ENCODE measurements at places on chromosomes 2 and 18. TPM values are rescaled to one million over a fixed set of nuclear protein-coding genes. Genes with fewer than 3 reads are reported as not detected.

The ITGA6 gene
- 38.9 TPM for total RNA-seq

The TUBA3D gene
- total RNA-seq: 4.0 TPM

The ERMN gene
- total RNA-seq: not detected

The TPO gene
- 11.8 TPM for total RNA-seq

The PFN4 gene
- 1.0 TPM for total RNA-seq

The SPC25 gene
- 0.24 TPM for total RNA-seq

The ADRA2B gene
- total RNA-seq: 5.5 TPM

The BCL11A gene
- total RNA-seq: 16.9 TPM

The CAPN14 gene
- total RNA-seq: 0.16 TPM

The ANKRD30BL gene
- not detected for total RNA-seq

The C2orf81 gene
- 1.1 TPM for total RNA-seq

The SERPINE2 gene
- total RNA-seq: 91.5 TPM

The MPP4 gene
- not detected for total RNA-seq

The COX5B gene
- 992 TPM for total RNA-seq

The TMEM18 gene
- 8.8 TPM for total RNA-seq

The ZNF385B gene
- total RNA-seq: 6.7 TPM

The FOXD4L1 gene
- not detected for total RNA-seq

The DNAJC5G gene
- 1.6 TPM for total RNA-seq

The LIPG gene
- total RNA-seq: 1.7 TPM

DNA sequence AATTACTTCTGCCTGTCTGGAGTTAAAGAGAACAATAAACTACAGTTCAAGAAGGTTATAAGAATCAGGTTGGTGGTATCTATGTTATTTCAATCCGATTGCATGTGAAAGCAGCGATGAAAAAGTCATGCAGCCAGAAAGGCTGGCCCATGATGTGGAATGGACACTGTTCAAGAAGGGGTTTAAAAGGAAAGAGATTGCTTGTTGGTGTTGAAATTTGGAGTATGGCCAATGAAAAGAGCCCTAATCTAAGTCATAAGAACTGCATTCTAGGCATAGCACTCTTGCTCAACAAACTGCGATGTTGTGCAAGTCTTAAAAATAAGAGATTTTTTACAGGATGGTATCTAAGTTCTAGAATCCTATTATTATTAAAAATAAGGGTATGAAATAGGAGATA lies 61.3 kb downstream of the EFEMP1 start:
- no peak for DNase-seq

GRCh38 chr2:156852681-156853080 lies 404.8 kb upstream of the GALNT5 start:
- DNase-seq: no peak

GRCh38 chr2:237448626-237449025 lies 34.7 kb upstream of the COL6A3 start:
- DNase-seq: no peak

- no peak for DNase-seq
Measured at GRCh38 chr2:56127010-56127409, 56.8 kb upstream of the CCDC85A start.

- DNase-seq: no peak
Measured at GRCh38 chr2:152445791-152446201, 110.8 kb downstream of the FMNL2 start.

DNA sequence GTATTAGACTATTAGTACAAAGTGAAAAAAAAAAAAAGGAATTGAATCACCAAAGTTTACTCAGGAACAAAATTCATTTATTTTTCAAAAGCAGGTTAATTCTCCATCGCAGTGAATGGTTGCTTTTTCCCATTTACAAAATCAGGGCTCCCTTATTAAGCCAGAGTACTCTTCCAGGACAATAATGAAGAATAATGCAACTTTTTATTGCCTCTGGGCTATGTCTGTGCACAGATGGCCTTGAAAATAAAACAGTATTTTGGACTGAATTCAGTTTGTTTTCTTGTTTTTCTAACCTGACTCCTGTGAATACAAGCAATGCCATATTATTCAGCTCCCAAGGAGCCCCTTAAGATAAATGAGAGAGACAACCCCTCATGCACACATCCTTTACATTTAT lies 246.8 kb downstream of the KCNS3 start:
- no peak for DNase-seq

DNA sequence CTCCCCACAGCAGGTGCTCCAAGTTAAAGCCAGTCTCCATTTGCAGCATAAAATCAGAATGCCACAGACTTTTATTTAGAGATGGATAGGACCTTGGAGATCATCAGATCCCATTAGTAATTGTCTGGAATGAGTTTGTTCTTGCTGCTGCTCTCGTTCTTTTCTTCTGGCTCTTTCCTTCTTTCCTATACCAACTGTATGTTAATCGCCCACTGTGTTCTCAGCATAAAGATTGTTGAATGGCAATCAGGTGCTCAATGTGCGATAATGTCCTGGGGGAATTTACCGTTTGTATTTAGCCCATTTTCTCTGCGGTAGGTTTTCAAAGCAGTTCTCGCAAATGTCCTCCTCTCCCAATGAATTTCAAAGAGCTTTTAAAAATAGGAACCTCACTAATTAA lies 3.3 kb downstream of the GPR39 start:
- DNase-seq: no peak

- no peak for DNase-seq
Measured at GRCh38 chr2:96163415-96163767, 18.2 kb upstream of the DUSP2 start.

GRCh38 chr2:102005989-102006885 lies 14.5 kb downstream of the IL1R2 start:
- DNase-seq: no peak

DNA sequence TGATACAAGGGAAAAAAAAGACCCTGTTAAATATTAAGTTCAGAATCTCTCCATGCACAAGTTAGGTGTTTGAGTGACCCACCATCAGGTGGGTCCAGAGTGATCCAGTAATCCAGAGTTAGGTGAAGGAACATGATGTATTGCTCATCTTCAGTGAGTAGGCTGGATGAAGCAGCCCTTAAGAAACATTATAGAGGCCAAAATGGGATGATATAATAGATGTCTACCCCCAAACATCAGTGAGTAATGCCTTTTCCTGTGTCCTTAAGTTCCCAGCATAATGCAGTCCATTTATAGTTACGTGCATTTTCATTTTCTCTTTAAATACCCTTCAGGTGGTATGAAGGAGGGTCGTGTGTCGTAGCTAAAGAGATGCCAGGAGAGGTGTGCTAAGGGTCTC lies 89.6 kb downstream of the MAP4K4 start:
- no peak for DNase-seq

DNA sequence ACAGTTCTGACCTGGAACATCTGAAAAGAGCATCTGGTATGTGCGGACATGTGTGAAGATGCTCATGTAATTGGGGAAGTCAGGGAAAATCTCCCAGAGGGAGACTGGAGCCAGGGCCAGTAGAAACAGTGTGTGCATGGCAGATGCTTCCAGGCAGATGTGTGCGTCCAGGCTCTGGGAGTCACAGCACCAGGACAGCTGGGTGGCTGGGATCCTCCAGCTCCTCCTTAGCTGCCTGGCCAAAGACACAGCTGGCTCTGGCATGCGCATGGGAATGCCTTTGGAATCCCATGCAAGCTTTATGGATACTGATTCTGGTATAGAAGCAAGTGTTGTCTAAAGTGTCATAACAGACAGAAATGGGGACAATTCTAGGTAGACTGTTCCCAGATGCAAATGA lies 369.7 kb downstream of the INSIG2 start:
- no peak for DNase-seq

DNA sequence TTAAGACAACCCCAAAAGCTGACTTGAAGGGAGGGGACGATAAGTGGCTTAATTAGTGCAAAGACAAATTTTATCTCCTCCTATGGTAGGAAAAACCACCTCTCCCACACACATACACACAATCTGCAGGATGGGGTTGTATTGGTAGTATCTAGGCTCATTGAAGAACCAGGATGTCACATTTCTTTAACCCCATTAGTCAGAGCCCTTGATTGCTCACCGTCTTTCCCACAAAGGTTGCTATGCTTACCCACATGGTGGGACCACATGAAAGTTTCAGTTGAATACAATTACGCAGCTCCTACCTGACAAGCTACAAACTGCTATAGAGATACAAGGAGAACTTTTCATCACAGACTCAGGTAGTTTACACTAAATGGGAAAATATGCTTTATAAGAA lies 765.0 kb upstream of the CELF4 start:
- DNase-seq: no peak

- no peak for DNase-seq
Measured at GRCh38 chr2:107027205-107027604, 141.2 kb upstream of the ST6GAL2 start.

- peak; percentile 76 for DNase-seq
Measured at GRCh38 chr2:128442891-128443302, 124.2 kb upstream of the HS6ST1 start.

- peak; percentile 72 for DNase-seq
Measured at GRCh38 chr2:239398521-239398921, 2.3 kb downstream of the HDAC4 start.

DNA sequence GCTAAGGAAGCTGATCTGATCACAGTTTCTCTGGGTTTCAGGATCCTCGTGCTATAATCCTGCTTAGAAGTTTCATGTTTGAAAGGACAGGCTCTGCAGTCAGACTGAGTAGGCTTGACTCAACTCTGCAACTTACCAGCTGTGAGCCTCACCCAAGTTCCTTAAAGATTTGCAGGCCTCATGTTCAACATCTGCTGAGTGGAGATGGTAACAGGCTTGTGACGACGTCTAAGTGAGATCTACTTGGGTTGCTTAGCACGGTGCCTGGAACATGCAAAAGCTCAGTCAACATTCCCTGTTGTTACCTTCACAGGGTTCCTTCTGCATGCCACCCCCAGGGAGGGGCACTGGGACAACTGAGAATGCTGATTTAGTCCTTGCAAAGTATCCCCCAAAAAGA lies 164.2 kb downstream of the C1D start:
- DNase-seq: no peak

GRCh38 chr2:74578408-74578807 lies 23.9 kb downstream of the DOK1 start:
- no peak for DNase-seq

DNA sequence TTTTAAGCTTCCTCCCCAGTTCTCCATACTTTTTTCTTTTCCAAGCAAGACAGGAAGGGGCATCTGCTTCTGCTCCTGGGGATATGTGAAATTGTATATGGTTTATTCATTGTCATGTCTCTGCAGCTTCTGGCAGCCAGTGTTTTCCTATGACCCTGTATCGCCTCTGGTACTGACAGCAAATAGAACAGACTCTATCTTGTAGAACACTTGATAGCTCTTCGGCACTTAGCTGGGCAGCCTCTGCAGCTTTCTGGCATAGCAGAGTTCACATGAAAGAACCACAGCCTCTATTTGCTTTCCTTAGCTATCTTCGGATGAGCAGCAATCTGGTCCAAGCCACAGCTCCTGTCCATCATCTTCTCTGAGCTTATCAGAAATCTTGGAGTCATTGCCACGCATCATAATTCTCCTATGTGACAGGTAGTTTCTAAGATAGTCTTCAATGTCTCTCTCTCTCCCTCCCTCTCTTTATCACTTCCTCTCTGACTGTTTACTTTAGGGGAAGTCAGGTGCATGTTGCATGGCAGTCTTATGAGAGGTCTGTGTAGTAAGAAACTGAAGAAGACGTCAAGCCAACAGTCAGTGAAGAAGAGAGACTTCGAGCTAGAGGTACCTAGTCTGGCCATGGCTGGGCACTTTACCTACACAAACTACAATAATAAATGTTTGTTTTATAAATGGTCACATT lies 627.7 kb upstream of the CDH2 start:
- no peak for DNase-seq

DNA sequence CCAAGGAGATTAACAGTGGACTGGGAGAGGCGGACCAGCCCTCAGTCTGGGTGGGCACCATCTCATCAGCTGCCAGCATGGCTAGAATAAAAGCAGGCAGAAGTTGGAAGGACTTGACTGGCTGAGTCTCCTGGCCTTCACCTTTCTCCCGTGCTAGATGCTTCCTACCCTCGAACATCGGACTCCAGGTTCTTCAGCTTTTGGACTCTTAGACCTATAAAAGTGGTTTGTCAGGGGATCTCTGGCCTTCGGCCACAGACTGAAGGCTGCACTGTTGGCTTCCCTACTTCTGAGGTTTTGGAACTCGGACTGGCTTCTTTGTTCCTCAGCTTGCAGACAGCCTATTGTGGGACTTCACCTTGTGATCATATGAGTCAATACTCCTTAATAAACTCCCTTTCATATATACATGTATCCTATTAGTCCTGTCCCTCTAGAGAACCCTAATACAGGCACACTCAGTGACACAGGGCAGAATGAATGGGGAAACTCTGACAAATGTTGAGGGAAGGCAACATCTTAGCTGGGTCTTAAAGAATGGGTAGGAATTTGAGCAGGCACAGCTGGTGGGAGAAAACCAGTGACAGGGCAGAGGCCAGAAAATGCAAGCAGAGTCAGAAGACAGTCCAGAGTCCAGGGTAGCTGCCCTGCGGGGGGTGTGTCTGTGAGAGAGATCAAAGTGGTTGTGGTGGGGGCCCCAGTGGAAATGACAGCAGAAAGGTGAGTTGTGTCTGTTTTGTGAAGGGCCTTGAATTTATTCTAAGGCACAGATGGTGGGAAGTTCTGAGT lies 108.1 kb upstream of the CD302 start:
- DNase-seq: no peak

- DNase-seq: no peak
Measured at GRCh38 chr2:137952586-137953129, 11.6 kb upstream of the HNMT start.

DNA sequence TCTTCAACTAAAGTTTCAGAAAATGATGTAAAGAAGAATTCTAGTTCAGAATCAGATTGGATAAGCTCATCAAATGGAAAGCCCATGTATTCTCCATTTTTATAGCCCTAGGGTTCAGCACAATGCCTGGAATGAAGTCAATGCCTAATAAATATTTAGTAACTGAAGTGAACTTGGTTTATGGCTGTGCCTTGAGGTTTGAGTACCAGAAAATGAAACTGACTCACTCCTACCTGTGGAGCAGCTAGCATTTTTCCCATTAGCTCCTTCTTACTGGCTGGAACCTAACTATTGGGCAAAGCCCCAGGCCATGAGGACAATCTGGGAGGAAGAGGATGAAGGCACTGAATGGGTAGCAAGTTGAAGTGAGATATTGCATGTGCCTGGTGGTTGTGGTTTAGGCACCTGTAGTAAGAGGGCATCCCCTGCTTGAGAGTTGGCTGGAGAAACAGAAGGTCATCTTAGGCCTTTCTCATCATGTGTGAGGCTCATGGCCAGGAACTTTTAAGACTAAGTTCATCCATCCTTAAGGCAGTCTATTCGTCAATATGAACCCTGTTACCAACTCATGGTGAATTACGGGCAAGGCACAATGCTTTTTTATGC lies 85.0 kb upstream of the LYPD1 start:
- DNase-seq: no peak

- DNase-seq: no peak
Measured at GRCh38 chr18:25658476-25658875, 306.5 kb upstream of the ZNF521 start.

GRCh38 chr2:68387408-68388350 lies 22.6 kb downstream of the PLEK start:
- DNase-seq: no peak

- DNase-seq: no peak
Measured at GRCh38 chr2:51795248-51795888, 763.4 kb upstream of the NRXN1 start.

- no peak for DNase-seq
Measured at GRCh38 chr18:2441544-2441943, 129.8 kb downstream of the METTL4 start.

- DNase-seq: no peak
Measured at GRCh38 chr2:149739171-149739882, 151.8 kb upstream of the MMADHC start.

GRCh38 chr2:159976527-159977160 lies 85.8 kb downstream of the PLA2R1 start:
- no peak for DNase-seq

All from cardiac septum (tissue), 1 donor.